ENCODE measurements at places on chromosomes 3 and 15. TPM values are rescaled to one million over a fixed set of nuclear protein-coding genes. Genes with fewer than 3 reads are reported as not detected.
A peak's percentile ranks its signal among the peaks of the same experiment; 100 is the strongest.

GRCh38 chr15:68812069-68812468 is 8.6 kb downstream of the ANP32A start:
- H3K4me1 ChIP-seq = peaks cover 65% of the 10 kb centered on the region
- H3K36me3 ChIP-seq = peaks cover 55% of the 10 kb centered on the region
- H3K27me3 ChIP-seq = no peaks in the 10 kb centered on the region
- H3K27ac ChIP-seq = no peak overlapping the region
- no peak overlapping the region for H3K4me3 ChIP-seq

- no peak overlapping the region for H3K4me3 ChIP-seq
- H3K4me1 ChIP-seq = no peaks in the 10 kb centered on the region
- H3K36me3 ChIP-seq = no peaks in the 10 kb centered on the region
- DNase-seq = no peak
Observed at GRCh38 chr3:29771602-29772001, 490.7 kb downstream of the RBMS3 start.

DNA sequence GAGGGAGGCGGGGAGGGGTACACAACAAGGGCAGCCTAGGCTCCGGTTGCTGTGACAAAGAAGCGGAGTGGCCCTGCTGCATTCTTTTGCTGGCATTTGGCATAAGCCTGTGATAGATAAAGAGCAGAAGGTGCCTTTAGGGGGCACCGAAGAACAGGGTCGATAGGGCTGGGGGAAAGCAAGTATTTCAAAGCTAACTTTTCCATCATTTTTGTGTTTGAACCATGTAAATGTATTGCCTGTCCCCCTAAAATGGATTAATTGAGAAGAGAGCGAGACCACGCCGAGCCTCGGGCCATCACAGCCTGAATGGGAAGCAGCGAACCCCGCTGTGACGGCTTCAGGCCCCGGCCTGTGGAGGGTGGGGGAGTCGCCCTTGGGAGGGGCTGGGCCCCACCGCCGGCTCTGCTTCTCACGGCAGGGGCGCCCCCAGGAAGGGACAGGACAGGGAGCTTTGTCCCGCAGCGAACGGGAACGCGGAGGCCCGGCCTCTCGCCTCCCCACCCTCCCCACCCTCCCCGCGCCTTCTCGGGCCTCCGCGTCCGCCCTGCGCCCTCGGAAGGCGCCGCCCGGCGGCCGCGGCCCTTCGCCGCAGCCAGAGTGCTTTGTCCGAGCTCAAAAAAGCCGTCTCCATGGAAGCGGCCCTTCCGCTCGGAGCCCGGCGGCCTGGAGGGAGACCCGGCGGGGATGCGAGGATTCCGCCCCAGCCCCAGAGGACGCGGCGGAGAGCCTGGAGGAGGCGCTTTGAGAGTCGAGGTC is 32.4 kb upstream of the ALDH1L1 start:
- H3K4me1 ChIP-seq = peaks cover 2% of the 10 kb centered on the region
- peaks cover 47% of the 10 kb centered on the region for H3K27me3 ChIP-seq
- no peak for DNase-seq
- no peaks in the 10 kb centered on the region for H3K36me3 ChIP-seq
- H3K27ac ChIP-seq = no peak overlapping the region

DNA sequence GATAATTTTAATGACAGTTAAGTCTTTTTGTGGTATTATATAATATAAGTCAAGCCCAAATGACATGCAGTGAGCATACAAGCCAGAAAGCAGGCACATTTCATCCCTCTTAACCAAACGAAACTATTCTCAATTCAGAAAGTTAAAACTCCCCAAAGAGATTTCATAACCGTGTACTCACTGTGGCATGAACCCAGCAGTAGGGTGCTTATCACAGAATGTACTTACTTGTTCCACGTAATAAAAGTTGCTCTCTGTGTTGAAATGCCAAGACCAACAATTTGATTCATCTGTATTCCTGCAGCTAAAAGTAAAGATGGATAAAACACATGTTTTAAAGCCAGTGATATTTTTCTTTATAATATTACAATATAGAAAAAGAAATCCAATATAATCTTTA is 12.1 kb downstream of the GK5 start:
- no peak for DNase-seq
- peaks cover 46% of the 10 kb centered on the region for H3K36me3 ChIP-seq
- H3K4me3 ChIP-seq = no peak overlapping the region
- peaks cover 8% of the 10 kb centered on the region for H3K4me1 ChIP-seq
- no peak overlapping the region for H3K27ac ChIP-seq
- no peaks in the 10 kb centered on the region for H3K27me3 ChIP-seq

DNA sequence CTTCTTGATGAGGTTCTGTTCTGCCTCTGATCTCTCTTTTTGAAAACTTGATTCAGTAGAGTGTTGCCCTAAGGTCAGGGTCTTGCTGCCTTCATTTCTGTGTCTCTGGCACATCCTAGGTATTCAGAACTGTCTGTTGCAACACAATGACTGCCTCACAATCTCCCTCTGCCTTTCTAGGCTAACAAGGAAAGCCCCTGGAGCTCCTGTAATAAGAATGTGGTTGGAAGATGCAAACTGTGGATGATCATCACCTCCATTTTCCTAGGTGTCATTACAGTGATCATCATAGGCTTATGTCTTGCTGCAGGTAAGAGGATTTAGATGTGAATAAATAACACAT is 7.0 kb downstream of the C3orf52 start:
- H3K36me3 ChIP-seq = peaks cover 21% of the 10 kb centered on the region
- no peaks in the 10 kb centered on the region for H3K27me3 ChIP-seq
- H3K4me3 ChIP-seq = no peak overlapping the region
- peak overlapping the region; percentile 19 for H3K27ac ChIP-seq

DNA sequence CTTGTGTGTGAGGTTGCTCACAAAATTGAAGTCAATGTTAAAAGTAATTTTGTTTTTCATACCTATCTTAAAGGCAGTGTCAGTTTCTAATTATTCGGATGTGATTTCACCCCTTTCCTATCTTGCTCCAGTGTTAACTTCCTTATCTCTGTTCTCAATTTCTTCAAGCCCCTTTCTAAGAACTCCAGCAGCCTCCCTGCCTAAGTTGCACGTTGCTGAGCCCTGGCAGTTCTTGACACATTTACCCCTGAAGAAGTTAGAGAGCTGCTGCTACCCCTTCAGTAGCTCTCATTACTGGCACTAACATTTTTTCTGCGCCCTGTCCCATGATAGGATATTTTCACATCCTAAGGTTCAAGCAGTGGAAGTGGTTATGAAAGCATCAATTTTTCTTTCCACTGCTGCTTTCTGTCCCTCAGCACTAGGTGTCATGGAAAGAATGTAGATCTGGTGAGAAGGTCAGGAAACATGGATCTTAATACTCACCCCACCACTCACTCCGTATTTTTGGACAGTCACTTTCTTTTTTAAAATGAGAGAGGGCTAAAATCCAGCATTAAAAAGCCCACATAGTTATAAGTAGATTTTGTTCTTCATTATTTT is 62.9 kb downstream of the OPA1 start:
- peaks cover 66% of the 10 kb centered on the region for H3K36me3 ChIP-seq
- no peaks in the 10 kb centered on the region for H3K4me1 ChIP-seq
- no peaks in the 10 kb centered on the region for H3K27me3 ChIP-seq
- no peak for DNase-seq
- H3K4me3 ChIP-seq = no peak overlapping the region

DPH6 gene
- 13.2 TPM for total RNA-seq

DNA sequence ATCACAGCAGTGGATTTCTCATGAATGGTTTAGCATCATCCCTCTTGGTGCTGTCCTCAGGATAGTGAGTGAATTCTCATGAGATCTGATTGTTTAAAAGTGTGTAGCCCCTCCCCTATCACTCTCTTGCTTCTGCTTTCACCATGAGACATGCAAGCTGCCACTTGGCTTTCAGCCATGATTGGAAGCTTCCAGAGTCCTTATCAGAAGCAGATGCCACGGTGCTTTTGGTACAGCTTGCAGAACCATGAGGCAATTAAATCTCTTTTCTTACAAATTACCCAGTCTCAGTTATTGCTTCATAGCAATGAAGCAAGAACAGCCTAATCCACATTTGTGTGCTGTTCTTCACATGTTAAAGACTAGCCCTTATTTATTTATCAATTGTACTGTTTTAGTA is 495.2 kb upstream of the EPHA6 start:
- no peaks in the 10 kb centered on the region for H3K4me1 ChIP-seq
- H3K27me3 ChIP-seq = no peaks in the 10 kb centered on the region
- no peak overlapping the region for H3K27ac ChIP-seq
- no peak overlapping the region for H3K4me3 ChIP-seq
- H3K36me3 ChIP-seq = no peaks in the 10 kb centered on the region
- no peak for DNase-seq

- DNase-seq = no peak
- peaks cover 20% of the 10 kb centered on the region for H3K36me3 ChIP-seq
- H3K27ac ChIP-seq = no peak overlapping the region
Observed at GRCh38 chr3:9704347-9705322, 1.0 kb downstream of the CPNE9 start.

DNA sequence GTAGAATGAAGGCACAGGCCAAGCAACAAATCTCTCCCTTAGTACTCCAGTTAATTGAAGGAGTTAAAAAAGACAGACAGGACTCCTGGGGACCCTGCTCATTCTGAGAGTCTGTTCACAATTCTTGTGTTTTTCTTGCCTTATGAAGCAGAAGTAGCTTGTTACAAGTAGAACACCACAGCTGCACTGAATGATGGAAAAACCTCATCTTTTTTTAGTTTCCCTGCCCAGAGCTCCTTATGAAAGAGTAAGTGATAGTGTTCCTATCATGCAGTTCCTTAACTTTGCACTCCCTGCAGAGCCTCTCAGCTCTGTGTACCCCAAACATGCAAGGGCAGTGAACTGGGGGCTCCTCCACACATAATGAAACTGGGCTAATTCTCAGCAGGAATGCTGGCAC is 95.5 kb downstream of the ALDH1A2 start:
- H3K4me3 ChIP-seq = no peak overlapping the region
- no peaks in the 10 kb centered on the region for H3K4me1 ChIP-seq
- no peak overlapping the region for H3K27ac ChIP-seq
- H3K27me3 ChIP-seq = peaks cover 9% of the 10 kb centered on the region

- H3K4me3 ChIP-seq = no peak overlapping the region
- DNase-seq = no peak
- H3K36me3 ChIP-seq = no peaks in the 10 kb centered on the region
- no peak overlapping the region for H3K27ac ChIP-seq
- no peaks in the 10 kb centered on the region for H3K4me1 ChIP-seq
- H3K27me3 ChIP-seq = peaks cover 6% of the 10 kb centered on the region
Observed at GRCh38 chr15:33451385-33451784, 140.6 kb downstream of the RYR3 start.

PPP1R14D gene
- total RNA-seq = not detected

GRCh38 chr3:5607581-5607980 is 420.1 kb downstream of the EDEM1 start:
- no peak overlapping the region for H3K4me3 ChIP-seq
- DNase-seq = no peak
- no peaks in the 10 kb centered on the region for H3K27me3 ChIP-seq
- no peaks in the 10 kb centered on the region for H3K36me3 ChIP-seq

ZNF660 gene
- total RNA-seq = 0.07 TPM

GRCh38 chr3:27712136-27713077 is 9.7 kb downstream of the EOMES start:
- H3K4me1 ChIP-seq = peaks cover 38% of the 10 kb centered on the region
- peak overlapping the region; percentile 93 for H3K4me3 ChIP-seq
- peaks cover 12% of the 10 kb centered on the region for H3K36me3 ChIP-seq
- peak; percentile 76 for DNase-seq

- peak overlapping the region; percentile 86 for H3K4me3 ChIP-seq
- peaks cover 22% of the 10 kb centered on the region for H3K27me3 ChIP-seq
- peaks cover 30% of the 10 kb centered on the region for H3K36me3 ChIP-seq
Observed at GRCh38 chr15:43132830-43133429, 456 bp upstream of the TMEM62 start.

DNA sequence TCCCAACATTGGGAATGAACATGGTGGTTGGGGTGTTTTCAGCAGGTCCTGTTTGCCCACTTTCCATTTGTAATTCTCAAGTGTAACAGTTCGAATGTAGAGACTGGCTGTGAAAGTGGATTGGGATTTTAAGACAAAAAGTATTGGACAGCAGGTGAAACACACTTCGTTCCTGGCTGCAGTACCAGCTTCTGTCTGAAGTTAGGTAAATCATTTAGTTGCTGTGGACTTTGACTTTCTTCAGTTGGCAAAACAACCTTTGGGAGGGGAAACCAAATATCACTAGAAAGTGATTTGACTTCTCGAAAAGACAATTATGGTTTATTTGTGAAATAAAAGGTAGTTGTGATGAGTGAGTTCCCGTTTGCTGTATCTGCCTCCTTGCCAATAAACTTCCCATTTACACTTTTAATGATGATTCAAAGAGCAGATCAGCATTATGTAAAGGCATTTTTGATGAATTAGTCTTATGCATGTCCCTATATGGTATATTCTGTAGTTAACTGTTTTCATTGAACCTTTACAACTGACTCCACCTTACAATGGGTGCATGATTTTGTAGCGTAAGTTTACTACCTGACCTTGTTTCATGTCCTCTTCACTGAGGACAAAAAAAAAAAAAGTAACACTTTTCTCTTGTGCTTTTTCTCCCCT is 34.0 kb downstream of the FNDC3B start:
- DNase-seq = no peak
- no peaks in the 10 kb centered on the region for H3K27me3 ChIP-seq
- no peak overlapping the region for H3K27ac ChIP-seq
- peaks cover 3% of the 10 kb centered on the region for H3K4me1 ChIP-seq
- H3K4me3 ChIP-seq = no peak overlapping the region

APOD gene
- 0.87 TPM for total RNA-seq

- peaks cover 27% of the 10 kb centered on the region for H3K27me3 ChIP-seq
- no peak for DNase-seq
- H3K27ac ChIP-seq = no peak overlapping the region
- H3K4me1 ChIP-seq = no peaks in the 10 kb centered on the region
- no peak overlapping the region for H3K4me3 ChIP-seq
- no peaks in the 10 kb centered on the region for H3K36me3 ChIP-seq
Observed at GRCh38 chr15:70376929-70377691, 279.4 kb upstream of the TLE3 start.

CTXN2 gene
- total RNA-seq = 0.05 TPM

CCR3 gene
- not detected for total RNA-seq

DNA sequence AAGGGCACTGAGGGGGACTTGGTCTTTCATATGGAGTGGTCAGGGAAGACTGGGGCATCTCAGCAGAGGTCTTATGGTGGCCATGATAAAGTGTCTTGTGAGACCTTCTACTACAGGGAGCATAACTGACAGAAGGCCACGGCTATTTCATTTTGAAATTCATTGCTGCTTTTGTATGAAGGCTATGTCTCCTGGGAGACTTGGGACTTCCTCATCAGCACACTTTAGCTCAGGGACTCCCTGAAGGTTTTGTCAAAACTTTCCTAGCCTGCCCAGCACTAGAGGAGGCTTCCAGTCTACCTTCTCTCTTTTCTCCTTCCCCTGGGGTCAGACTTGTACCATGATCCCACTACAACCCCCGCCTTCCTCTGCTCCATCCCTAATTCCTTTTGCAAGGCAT is 77.2 kb upstream of the RASGRF1 start:
- H3K4me3 ChIP-seq = no peak overlapping the region
- peaks cover 10% of the 10 kb centered on the region for H3K27me3 ChIP-seq
- H3K36me3 ChIP-seq = no peaks in the 10 kb centered on the region
- DNase-seq = no peak
- H3K27ac ChIP-seq = no peak overlapping the region

MNS1 gene
- 0.14 TPM for total RNA-seq
